Activated CD4-positive, alpha-beta T cell treated with anti-CD3 and anti-CD28 coated beads, Interleukin-2, amount 10 ng/mL, durations not matched to agents 24 days and 14 days (primary cell): ENCODE measurements at places on chromosomes 1 and 21. TPM values are rescaled to one million over a fixed set of nuclear protein-coding genes. Genes with fewer than 3 reads are reported as not detected.

UQCRHL gene
- total RNA-seq = 1.5 TPM in 2 replicates

PLD5 gene
- not detected in 2 replicates for total RNA-seq

AZIN2 gene
- total RNA-seq = 1.3 and 1.4 TPM in 2 replicates

CLCNKB gene
- total RNA-seq = not detected in 2 replicates

ASAP3 gene
- 0.40 and 0.63 TPM in 2 replicates for total RNA-seq

- H3K4me3 ChIP-seq = no peak overlapping the region
- H3K4me1 ChIP-seq = peaks cover 16% of the 10 kb centered on the region
- H3K27me3 ChIP-seq = peaks cover 7% of the 10 kb centered on the region
- H3K36me3 ChIP-seq = no peaks in the 10 kb centered on the region
These were observed 37.3 kb upstream of the COL6A2 start for GRCh38 chr21:46060596-46061061.

DNA sequence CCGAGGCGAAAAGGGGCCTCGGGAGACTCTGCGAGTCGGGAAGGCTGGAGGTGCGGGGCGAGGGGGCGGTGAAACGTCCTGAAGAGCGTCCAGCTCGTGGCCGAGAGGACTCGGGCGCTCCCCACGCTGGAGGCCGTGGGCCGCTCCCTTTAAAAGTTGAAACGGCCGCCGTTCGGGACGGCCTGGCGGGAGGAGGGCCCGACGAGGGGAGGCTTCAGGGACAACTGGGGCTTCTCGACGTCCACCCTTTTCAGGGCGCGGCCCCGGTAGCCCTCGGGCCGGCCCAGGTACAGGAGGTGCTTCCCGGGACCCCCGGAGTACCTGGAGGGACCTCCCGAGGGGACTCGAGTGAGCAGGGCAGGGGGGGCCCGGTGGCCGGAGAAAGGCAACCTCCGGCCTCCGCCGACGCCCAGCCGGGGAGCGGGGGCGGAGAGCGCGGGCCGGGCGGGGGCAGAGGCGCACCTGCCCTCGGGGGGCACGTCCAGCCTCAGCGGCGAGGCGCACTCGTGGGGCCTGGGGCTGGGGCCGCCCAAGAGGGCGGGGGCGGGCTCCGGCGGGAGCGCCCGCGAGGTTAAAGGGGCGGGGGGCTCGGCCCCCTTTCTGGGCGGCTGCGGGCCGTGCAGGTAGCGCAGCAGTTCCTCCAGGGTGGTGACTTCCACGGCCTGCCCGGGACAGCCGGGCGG, 14.0 kb downstream of the SEMA6C start:
- no peak overlapping the region for H3K27ac ChIP-seq
- H3K27me3 ChIP-seq = peaks cover 7% of the 10 kb centered on the region

DNA sequence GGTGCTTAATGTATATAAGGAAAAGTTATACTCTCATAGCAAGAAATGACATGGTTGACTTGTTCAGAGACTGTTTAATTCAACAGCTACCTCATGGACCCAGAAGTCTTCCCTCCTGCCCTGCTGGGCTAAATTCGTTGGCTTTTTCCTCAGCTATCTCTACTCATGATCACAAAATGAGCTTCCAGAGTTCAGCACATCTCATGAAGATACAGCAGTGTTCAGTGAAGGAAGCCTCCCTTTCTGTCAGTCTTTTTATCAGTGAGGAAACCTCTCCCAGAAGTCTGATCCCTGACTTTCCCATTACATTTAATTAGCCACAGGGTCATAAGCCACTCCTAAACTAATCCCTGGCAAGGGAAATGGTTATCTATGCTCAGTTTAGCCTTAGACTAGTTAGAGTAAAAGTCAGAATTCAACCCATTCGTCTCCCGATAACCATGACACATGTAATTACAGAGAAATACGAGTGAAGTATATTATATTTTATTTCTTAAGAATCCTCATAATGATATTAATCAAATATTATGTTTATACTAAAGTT, 97.5 kb downstream of the DENND1B start:
- H3K4me3 ChIP-seq = no peak overlapping the region
- H3K36me3 ChIP-seq = no peaks in the 10 kb centered on the region
- DNase-seq = no peak
- H3K27ac ChIP-seq = no peak overlapping the region

GRCh38 chr1:157577420-157577819, 20.5 kb downstream of the FCRL4 start:
- H3K4me1 ChIP-seq = no peaks in the 10 kb centered on the region
- H3K4me3 ChIP-seq = no peak overlapping the region
- DNase-seq = no peak
- H3K36me3 ChIP-seq = no peaks in the 10 kb centered on the region

DNA sequence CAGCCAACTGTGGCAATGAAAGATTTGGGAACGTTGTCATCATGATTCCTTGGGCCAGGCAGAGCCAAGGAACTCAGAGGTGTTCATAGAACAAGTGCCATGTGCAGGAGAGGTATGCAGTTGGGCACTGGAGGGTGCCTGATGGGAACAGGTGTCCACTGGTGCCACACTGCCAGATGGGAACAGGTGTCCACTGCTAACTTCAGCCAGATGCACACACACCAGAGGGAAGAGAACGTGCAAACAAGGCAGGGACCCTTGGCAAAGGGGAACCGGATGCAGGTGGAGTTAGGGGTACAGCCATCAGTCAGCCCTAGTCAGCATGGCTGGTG, 13.5 kb downstream of the OLFML2B start:
- H3K27ac ChIP-seq = no peak overlapping the region
- DNase-seq = no peak
- no peaks in the 10 kb centered on the region for H3K27me3 ChIP-seq
- no peaks in the 10 kb centered on the region for H3K36me3 ChIP-seq
- no peaks in the 10 kb centered on the region for H3K4me1 ChIP-seq

- H3K4me3 ChIP-seq = peak overlapping the region; percentile 96
- peaks cover 73% of the 10 kb centered on the region for H3K4me1 ChIP-seq
- H3K36me3 ChIP-seq = peaks cover 21% of the 10 kb centered on the region
- H3K27me3 ChIP-seq = no peaks in the 10 kb centered on the region
- peak overlapping the region; percentile 97 for H3K27ac ChIP-seq
These were observed 1.2 kb downstream of the ATP2B4 start for GRCh38 chr1:203627851-203628200.

DNA sequence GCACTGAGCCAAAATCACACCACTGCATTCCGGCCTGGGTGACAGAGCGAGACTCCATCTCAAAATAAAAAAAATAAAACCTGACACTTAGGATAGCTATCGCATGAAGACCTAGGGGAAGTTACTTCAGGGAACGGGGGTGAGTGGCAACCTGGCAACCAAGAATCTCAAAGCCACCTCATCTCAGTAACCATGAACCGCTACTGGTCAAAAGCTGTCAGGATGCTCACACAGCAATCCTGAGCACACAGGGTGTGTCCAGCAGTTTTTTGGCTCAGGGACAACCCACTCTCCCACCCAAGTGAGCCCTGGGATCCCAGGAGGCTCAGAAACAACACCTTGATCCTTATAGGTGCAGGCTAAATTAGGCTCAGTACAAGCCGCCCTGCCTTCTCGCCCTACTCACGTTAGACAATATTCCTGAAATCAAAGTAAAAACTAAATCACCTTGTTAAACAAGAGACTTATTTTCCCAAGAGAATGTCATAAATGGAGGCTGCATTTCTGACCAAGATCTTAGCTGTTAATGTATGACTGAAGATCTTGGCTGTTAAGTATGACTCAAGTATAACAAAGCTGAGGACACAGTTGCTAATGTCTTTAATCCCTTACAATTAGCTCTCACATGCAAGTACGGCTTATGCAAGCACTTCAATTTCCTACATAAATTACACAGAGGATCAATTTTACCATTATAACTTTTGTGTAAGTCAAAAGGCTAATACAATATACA, 48.3 kb upstream of the NADK start:
- no peak overlapping the region for H3K4me3 ChIP-seq
- peaks cover 24% of the 10 kb centered on the region for H3K4me1 ChIP-seq
- peak overlapping the region; percentile 16 for H3K27ac ChIP-seq
- DNase-seq = no peak

- H3K36me3 ChIP-seq = no peaks in the 10 kb centered on the region
- peaks cover 15% of the 10 kb centered on the region for H3K27me3 ChIP-seq
- no peak overlapping the region for H3K27ac ChIP-seq
- H3K4me3 ChIP-seq = no peak overlapping the region
These were observed 25.7 kb upstream of the KCNC4 start for GRCh38 chr1:110184446-110184845.

DNA sequence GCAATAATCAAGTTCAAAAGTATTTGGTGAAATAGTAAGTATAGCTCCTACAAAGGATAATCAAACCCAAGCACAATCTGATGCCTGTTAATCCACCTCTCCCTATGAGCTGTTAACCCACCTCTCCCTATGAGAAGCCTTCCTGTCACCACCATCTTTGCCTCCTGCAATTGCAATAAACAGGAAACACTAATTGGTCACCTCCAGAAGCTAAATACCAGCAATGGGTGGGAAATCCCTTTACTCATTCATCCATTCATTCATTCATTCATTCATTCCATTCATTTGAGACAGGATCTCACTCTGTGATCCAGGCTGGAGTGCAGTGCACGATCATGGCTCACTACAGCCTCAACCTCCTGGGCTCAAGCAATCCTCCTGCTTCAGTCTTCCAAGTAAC, 132.8 kb downstream of the RERE start:
- H3K4me1 ChIP-seq = peaks cover 35% of the 10 kb centered on the region
- H3K27ac ChIP-seq = no peak overlapping the region
- H3K4me3 ChIP-seq = no peak overlapping the region
- no peaks in the 10 kb centered on the region for H3K27me3 ChIP-seq

DNA sequence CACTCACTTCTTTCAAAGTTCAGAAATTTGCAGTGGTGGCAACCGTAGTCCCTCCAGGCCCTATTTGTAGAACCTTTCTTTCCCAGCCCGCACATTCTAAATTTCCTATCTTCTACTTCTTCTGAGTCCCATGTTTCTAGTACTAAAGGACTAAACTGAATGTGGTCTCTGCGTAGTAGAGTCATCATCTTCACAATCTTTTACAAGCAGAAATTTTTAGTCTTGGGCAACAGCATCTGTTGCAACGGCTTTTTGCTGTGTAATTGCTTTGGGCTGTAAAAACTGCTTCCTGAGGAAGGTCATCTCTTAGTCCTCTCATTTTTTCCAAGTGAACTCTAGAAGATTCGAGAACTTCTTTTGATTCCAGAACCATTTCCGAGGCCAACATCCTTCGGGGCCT, 23.9 kb downstream of the VAV3 start:
- H3K27me3 ChIP-seq = no peaks in the 10 kb centered on the region
- H3K36me3 ChIP-seq = no peaks in the 10 kb centered on the region
- H3K4me3 ChIP-seq = no peak overlapping the region
- no peak overlapping the region for H3K27ac ChIP-seq
- peaks cover 25% of the 10 kb centered on the region for H3K4me1 ChIP-seq

GRCh38 chr1:29309075-29309474, 72.8 kb downstream of the PTPRU start:
- H3K4me1 ChIP-seq = no peaks in the 10 kb centered on the region
- H3K27me3 ChIP-seq = no peaks in the 10 kb centered on the region
- no peak overlapping the region for H3K4me3 ChIP-seq
- no peak for DNase-seq

- H3K4me3 ChIP-seq = no peak overlapping the region
- H3K27me3 ChIP-seq = peaks cover 24% of the 10 kb centered on the region
- DNase-seq = peak; percentile 90
- no peaks in the 10 kb centered on the region for H3K4me1 ChIP-seq
- H3K27ac ChIP-seq = no peak overlapping the region
These were observed 32.6 kb downstream of the UTP25 start for GRCh38 chr1:209860293-209860881.

DNA sequence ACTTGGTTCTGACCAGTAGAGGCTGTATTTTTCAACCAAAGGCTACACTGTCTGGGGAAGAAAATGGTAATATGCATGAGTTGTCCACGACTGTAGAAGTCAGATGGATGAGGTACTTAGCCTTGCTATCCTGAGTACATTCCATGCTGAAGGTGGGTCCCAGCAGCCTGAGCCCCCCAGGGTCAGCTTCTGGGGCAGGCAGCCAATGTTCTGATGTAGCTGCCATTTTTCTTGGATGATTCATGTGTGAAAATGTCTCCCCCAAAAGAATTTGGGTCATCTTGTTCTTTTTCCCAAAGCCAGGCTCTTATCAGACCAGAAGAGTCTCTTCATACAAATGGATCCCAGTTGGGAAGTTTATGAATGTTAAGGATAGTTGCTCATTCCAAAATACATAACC, 172.2 kb upstream of the UBE2U start:
- H3K4me3 ChIP-seq = no peak overlapping the region
- H3K27ac ChIP-seq = no peak overlapping the region
- no peaks in the 10 kb centered on the region for H3K36me3 ChIP-seq
- no peaks in the 10 kb centered on the region for H3K27me3 ChIP-seq

GRCh38 chr1:29671446-29672356, 435.4 kb downstream of the PTPRU start:
- DNase-seq = no peak
- no peak overlapping the region for H3K4me3 ChIP-seq
- H3K27ac ChIP-seq = no peak overlapping the region

DNA sequence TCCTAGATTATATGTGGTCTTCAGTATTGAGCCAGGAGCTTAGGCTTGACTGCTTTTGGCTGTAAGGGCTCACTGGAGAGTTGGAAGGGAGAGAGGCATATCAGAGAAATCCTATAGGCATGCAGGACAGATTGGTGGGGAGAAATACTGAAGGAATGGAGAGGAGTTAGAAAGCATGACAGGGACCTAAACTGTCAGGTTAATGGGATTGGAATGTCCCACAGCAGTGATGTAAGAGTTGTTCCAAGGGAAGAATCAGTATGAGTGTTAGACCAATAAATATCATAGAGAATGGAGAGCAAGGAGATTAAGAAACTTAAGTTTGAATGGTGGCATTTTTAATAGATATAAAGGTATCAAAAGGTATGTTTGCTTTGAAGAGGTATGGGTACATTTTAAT, 39.7 kb downstream of the SLC35A3 start:
- no peaks in the 10 kb centered on the region for H3K4me1 ChIP-seq
- peaks cover 23% of the 10 kb centered on the region for H3K36me3 ChIP-seq
- H3K27me3 ChIP-seq = no peaks in the 10 kb centered on the region

- H3K36me3 ChIP-seq = no peaks in the 10 kb centered on the region
- H3K4me3 ChIP-seq = no peak overlapping the region
- peaks cover 12% of the 10 kb centered on the region for H3K27me3 ChIP-seq
These were observed 64.8 kb upstream of the BEND5 start for GRCh38 chr1:48841461-48841860.

DNA sequence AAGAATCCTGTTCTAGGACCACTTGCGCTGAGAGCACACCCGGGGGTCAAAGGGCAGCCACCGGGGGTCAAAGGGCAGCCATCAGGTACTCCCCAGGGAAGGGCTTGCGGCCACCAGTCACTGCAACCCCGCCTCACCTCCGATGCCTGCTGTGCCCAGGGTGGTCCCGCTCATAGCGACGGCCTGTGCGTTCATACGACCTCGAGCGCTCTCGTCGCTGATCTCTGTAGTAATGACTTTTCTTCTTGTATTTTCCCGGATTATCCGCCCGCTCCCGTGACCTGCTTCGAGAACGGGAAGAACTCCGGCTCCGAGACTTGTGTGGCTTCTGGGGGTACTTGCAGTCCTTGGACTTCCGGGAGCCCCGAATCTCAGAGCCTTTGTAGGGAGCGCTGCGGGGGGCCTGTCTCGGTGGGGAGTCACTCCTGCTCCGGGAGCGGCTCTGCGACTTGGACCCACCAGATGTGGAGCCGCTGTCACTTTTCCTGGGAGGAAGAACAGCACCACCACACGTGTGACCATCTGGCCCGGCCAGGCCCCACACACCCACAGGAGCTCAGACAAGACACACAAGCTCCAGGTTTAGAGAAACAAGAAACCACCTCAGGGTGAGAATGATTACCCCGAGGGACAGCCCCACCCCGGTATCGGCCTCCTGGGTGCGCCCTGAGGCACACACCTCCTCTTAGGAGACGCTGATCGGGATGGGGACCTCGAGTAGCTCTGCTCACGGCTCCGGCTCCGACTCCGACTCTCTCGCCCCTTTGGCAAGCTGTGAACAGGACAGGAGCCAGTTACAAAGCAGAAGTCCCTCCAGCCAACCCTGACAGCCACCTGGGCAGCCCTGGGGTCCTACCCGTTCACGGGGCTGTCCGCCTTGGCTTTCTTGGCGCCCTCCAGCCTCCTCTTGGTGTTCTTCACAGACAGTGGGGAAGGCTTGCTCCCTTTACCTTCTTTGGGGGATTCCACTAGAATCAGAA, 11.7 kb downstream of the CCNL2 start:
- no peak for DNase-seq
- no peak overlapping the region for H3K4me3 ChIP-seq
- peaks cover 1% of the 10 kb centered on the region for H3K4me1 ChIP-seq
